A673 (cell line): ENCODE measurements at places on chromosomes 5 and 9. TPM values are rescaled to one million over a fixed set of nuclear protein-coding genes. Genes with fewer than 3 reads are reported as not detected.

The SLC46A2 gene
- not detected in 2 replicates for total RNA-seq

The GARIN3 gene
- total RNA-seq = not detected in 2 replicates

GRCh38 chr9:128393145-128393775, 22.1 kb downstream of the URM1 start:
- H3K36me3 ChIP-seq = peaks cover 8% of the 10 kb centered on the region
- H3K27me3 ChIP-seq = no peaks in the 10 kb centered on the region
- H3K27ac ChIP-seq = no peak overlapping the region
- H3K4me1 ChIP-seq = peaks cover 10% of the 10 kb centered on the region
- no peak overlapping the region for H3K4me3 ChIP-seq

- no peak overlapping the region for H3K27ac ChIP-seq
- no peaks in the 10 kb centered on the region for H3K27me3 ChIP-seq
- no peak for DNase-seq
- H3K4me1 ChIP-seq = peaks cover 22% of the 10 kb centered on the region
Measured at GRCh38 chr9:70600506-70600905, 186.0 kb upstream of the KLF9 start.

DNA sequence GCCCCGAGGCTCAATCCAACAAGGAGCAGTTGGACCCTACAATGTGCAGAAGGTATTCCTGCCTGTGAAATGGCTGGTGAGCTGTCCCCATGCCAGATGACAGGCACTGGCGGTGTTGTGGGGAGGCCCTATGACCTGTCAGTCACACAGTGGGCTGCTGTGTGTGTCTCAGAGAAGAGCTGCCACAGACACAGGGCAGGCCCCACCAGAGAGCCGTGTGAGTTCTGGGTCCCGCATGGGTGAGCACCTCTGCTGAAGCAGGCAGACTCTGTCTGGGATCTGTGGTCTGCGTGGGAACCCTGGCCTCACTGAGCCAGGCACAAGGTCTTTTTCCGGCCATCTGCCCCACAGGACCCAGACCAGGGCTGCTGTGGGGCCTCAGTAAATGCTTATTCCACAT, 37.3 kb upstream of the PITX1 start:
- no peaks in the 10 kb centered on the region for H3K27me3 ChIP-seq
- DNase-seq = no peak
- no peaks in the 10 kb centered on the region for H3K4me1 ChIP-seq
- no peaks in the 10 kb centered on the region for H3K36me3 ChIP-seq

The FOXI1 gene
- total RNA-seq = not detected in 2 replicates

- H3K27ac ChIP-seq = no peak overlapping the region
- no peaks in the 10 kb centered on the region for H3K36me3 ChIP-seq
- H3K27me3 ChIP-seq = no peaks in the 10 kb centered on the region
Measured at GRCh38 chr9:22332202-22332601, 114.4 kb upstream of the DMRTA1 start.

- no peak for DNase-seq
- no peak overlapping the region for H3K4me3 ChIP-seq
- H3K27me3 ChIP-seq = no peaks in the 10 kb centered on the region
Measured at GRCh38 chr5:110268283-110268682, 458.2 kb downstream of the TMEM232 start.

GRCh38 chr9:36760667-36761420, 188.1 kb downstream of the MELK start:
- H3K27me3 ChIP-seq = peaks cover 7% of the 10 kb centered on the region
- DNase-seq = no peak
- no peak overlapping the region for H3K4me3 ChIP-seq
- H3K27ac ChIP-seq = no peak overlapping the region

GRCh38 chr9:113524468-113524867, 60.9 kb downstream of the RGS3 start:
- H3K36me3 ChIP-seq = no peaks in the 10 kb centered on the region
- no peak overlapping the region for H3K4me3 ChIP-seq
- DNase-seq = no peak

GRCh38 chr5:176927562-176927961, 28.4 kb upstream of the HK3 start:
- H3K27me3 ChIP-seq = no peaks in the 10 kb centered on the region
- H3K4me1 ChIP-seq = no peaks in the 10 kb centered on the region
- H3K27ac ChIP-seq = no peak overlapping the region
- peaks cover 10% of the 10 kb centered on the region for H3K36me3 ChIP-seq
- H3K4me3 ChIP-seq = no peak overlapping the region

DNA sequence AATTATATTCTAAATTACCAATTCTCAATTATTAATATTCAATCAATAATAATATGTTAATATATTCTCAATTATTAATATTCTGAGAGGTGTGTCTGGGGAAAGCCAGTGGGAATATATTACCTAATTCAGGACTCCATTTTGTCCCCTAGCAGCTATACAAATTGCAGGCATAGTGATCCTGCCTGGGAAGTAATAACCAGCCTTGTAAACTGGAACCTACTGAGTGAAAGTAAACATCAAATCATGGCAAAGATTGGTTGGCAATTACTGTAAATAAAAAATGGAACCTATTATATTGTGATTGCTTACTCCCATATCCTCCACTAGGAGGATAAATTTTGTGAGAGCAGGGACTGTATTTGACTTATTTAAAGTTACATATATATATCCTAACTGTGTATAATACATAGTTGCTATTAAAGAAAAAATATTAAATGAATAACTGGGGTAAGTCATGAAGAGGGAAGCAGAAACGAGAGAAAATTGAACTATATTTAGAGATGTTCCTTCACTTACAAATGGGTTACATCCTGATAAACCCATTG, 150.5 kb upstream of the ELL2 start:
- no peaks in the 10 kb centered on the region for H3K36me3 ChIP-seq
- H3K27ac ChIP-seq = no peak overlapping the region
- H3K27me3 ChIP-seq = no peaks in the 10 kb centered on the region
- no peak for DNase-seq
